MCF 10A (cell line): ENCODE measurements at places on chromosomes 4 and X.
A peak's percentile ranks its signal among the peaks of the same experiment; 100 is the strongest.

DNA sequence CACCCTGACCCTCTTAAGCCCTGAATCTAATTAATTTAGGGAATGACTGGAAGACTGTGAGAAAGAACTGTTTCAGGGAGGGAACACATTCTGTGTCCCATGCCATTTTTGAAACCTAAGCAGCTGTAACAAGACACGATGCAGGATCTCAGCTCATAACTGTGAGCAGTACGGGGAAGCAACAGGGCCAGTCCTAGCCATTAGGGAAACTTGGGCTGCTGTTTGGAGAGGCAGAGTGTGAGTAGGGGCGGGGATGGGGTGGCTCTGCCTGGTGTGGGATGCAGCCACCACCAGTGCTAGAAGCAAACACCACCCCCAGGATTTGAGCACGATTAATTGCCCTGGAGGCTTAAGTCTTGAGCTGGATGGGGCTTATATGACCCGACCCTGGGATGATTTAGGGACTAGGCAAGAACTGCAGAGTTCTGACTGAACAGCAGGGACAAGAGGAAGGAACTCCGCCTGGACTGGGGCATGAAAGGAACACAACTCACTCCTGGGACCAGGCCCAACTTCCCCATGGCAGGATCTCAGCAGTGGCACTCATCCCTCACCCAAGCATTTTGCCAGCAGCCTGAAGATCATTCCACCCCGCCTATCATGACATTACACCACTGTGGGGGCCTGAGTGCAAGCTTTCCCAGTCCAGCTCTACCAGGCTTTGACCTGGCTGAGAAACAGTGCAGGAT is 43.1 kb downstream of the ATRX start:
- DNase-seq, result no peak

DNA sequence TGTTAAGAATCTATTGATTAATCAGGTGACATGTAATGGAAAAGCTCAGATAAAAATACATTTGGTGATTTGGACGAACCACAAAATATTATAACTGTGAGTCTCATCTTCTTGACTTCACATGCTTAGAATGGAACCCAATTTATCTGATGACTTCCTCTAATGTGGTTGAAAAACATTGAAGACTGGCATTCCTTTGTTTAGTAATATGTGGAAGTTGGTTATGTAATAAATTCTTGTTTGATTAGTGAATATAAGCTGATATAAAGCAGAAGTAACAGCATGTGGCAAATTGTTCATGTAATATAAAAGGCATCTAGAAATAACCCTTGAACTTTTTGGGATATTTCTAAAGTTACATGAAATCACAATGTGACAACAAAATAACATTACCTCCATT is 9.7 kb downstream of the GIMD1 start:
- no peak for DNase-seq

DNA sequence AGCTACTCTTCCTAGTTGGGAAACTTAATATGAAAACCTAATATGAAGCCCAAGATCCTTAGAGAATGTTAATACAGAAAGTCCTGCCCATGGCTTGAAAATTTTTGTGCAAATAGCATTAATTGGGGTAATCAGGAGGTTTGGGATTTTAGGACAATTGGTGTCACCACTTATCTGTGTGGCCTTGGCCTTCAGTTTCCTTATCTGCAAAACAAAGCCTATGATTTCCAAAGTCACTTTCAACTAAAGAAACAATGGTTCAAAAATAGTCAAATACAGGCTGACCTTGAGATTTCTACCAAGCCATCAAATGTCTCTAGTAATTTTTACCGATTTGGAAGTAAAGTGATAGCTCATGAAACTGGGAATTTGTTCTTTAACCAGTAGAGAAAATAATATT is 40.2 kb upstream of the FAM9C start:
- no peak for DNase-seq

- DNase-seq, result no peak
Measured at GRCh38 chr4:37674439-37674838, 11.7 kb downstream of the RELL1 start.

DNA sequence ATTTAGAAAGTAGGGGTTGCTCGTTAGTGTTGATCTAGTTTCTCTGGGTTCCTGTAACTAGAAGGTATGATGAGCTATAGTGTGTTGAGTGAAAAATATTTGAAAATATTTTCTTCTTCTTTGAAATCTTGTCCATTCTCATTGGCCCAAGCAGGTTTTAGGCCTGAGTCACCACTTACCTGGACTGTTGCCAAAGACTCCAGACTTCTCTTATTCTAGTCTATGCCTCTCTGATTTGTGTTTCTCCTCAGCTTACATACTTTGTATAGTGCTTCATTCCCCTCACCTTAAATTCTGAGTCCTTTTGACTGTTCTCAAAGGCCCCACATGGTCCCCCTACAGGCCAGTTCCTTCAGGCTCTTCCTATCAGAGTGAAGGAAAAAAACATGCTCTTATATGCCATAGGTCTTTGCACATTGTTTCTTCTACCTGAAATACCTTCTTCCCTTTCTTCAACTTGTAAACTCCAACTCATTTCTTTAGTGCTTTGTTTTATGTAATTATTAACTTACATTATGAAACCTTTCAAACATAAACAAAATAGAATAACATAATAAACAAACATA is 258.2 kb downstream of the PPP1R2C start:
- DNase-seq, result peak; percentile 70

DNA sequence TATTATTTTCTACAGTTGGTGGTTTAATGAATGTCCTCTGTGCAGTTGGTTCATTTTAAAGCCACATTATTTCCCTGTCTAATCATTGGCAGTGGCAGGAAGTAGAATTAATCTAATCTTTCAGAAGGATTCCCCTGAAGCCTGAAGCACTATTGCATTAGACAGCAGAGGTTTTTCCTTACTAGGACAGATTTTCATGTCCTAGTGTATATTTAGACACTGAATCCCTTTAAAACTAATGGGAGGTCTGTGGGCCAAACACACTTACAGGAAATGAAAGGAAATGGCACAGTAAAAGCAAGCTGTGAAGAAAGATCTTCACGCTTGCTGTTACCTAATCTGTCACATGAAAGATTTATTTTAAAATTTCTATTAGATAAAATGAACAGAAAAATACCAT is 165.2 kb downstream of the SLC39A8 start:
- DNase-seq, result no peak

DNA sequence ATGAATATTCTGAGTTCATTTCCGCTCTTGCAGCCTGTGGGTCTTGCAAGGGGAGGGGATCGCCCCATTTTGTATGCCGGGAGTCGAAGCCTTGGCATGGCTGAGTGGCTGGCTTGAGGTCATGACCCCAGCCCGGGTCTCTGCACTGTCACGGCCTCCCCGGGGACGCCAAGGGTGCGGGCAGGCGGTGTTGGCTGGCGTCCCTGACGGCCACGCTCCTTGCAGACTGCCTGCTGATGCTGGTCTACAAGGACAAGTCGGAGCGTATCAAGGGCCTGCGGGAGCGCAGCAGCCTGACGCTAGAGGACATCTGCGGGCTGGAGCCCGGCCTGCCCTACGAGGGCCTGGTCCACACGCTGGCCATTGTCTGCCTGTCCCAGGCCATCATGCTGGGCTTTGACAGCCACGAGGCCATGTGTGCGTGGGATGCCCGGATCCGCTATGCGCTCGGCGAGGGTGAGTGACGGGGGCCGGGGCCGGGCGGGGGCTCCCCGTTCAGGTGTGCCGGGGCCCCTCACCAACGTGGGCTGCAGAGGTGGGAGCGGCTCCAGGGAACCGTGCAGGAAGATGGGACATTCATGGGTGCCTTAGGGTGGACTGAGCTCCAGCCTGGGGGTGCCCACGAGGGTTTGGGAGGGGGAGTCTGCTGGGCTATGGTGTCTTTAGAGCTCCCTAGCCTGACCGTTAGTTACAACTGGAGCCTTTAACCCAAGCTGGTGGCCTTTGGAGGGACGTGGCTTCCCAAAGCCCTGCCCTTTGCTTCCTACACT is 10.3 kb downstream of the DOK7 start:
- no peak for DNase-seq

DNA sequence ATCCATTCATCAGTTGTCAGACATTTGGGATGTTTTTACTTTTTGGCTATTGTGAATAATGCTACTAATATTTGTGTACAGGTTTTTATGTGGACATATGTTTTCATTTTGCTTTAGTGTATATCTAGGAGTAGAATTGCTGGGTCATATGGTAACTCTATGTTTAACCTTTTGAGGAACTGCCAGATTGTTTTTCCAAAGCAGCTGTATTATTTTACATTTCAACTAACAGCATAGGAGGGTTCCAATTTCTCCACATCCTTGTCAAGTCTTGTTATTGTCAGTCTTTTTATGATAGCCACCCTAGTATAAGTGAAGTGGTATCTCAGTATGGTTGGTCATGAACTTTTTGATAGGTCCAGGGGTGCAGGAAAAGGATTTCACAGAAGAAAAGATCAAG is 114.5 kb upstream of the FAM9C start:
- DNase-seq, result no peak

GRCh38 chrX:17597836-17598439 is 139.4 kb upstream of the SCML1 start:
- DNase-seq, result peak; percentile 78

DNA sequence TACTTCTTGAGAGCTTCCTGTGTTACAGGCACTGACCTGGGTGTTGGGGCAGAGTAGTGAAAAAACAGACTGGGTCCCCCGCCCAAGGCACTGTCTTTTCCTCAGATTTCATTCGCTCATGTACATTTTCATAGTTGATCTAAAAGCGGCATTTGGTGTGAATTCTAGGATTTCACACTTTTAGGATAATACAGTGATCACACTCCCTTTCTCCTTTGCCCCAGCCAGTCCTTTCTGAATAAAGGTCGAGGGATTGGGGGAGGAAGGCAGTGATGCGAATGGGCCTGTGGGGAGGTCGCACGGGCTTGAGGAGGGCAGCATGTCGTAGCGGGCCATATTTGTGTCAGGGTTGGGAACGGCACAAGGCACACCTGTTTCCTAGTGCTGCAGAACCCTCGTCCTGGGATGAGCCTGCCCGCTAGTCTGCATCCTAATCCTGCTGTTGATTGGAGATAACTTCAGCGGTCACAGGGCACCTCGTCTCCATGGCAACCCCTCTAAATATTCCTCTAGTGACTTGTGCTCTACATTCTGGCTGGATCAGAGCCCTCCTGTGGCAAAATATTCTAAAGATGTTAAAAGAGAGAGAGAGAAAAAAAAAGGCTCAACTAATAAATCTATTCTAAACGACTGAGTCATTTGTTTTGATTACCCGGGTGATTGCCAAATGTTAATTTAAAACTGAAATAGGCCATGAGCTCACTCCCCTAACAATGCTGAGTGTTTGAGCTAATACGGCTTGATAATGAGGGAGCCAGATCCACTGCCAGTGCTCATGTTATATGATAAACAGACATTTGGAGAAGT is 21.8 kb downstream of the FHL1 start:
- DNase-seq, result peak; percentile 56

GRCh38 chr4:155899891-155900290 is 3.6 kb upstream of the TDO2 start:
- no peak for DNase-seq

DNA sequence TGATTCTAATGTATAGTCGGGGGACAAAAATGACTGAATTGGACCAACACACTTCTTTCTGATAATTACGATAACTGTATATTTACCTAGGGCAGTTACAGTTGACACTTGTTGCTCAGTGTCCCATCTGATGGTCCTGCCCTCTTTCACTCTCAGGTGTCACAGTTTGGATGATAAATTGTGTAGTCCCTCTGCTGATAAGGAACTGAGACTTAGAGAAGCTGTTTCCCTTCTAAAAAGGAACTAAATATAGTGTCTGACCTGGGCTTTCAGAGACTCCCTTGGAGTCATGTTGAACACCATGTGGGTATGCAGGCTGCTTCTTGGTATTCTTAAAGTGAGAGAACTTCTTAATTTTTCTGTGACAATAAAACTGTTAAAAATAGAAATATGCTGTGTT is 23.7 kb upstream of the PNPLA4 start:
- no peak for DNase-seq

- peak; percentile 30 for DNase-seq
Measured at GRCh38 chr4:165972747-165973146, 99.7 kb downstream of the TLL1 start.

DNA sequence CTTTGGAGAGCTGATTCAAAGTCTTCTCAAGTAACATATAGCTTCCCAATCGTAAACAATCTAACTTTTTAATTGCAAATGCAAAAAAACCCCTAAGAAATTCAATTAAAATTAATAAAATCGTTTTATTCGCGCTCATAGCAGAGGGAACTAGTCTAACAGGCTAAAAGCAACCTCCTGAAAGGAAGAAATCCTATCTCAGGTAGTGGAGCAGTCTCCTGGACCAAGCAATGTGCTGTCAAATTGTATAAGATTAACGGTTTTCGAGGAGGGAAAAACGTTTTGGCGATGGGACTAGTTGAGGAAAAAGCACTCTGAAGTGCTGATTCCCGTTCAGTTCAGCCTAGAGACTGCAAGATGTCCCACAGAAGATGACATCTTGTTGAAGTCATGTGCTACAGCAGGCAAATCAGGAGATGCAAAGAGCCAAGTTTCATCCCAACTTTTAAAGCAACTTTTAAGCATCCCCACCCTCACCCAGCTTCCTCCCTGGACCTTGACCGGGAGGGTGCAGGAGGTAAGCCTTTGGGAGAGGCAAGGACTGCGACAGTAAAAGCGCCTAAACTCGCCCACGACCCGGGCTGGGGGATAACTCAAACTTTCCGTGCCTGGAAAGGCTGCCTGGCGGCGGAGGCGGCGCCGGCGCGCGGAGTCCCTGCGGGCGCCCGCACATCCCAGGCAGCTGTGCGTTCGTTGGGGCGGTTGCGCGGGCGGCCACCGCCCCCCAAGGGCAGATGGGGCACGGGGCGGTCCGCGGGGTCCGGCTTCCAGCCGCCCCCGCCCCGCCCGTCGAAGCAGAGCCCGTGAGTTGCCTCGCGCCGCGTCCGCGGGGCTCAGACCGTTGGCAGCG is 784 bp downstream of the MAP7D3 start:
- DNase-seq, result no peak

GRCh38 chrX:10677490-10677889 is 57.1 kb upstream of the MID1 start:
- no peak for DNase-seq

DNA sequence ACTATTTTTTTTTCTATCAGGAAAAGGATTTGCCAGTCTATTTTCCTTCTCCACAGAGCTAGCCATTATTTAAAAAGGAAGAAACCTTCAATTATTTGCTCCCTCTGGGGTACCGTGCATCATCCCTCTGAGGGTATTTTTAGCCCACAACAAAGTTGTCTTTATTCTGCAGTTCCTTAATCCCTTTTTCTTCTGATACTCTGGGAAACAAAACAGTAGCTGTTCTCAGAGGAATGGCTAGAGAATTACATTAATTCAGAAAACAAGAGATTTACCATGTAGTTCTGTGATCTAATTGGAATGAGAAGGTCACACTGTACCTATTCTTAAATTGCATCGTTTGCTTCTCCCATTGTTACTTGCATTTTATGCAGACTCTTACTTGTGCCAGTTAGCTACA is 1056.7 kb downstream of the STIM2 start:
- no peak for DNase-seq

DNA sequence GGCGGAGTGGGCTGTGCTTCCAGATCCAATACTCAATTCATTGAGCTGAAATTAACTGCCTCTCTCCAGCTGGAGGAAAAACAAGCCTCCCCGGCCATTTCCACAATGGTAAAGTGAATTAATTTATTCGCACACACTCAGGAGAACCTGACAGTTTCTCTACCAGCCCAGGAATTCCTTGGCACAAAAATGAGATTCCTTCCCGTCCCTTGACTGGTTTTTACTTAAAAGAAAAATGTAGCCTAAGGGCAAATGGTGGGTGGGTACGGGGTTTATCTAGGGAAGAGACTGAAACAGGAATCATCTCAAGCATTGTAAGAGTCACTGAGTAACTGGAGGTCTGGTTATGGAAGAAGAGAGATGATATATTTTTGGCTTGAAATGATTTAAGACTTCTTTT is 102.7 kb downstream of the VCX3A start:
- DNase-seq, result no peak
